AG08396 (cell line): ENCODE measurements at places on chromosomes 13 and 19.
A peak's percentile ranks its signal among the peaks of the same experiment; 100 is the strongest.

GRCh38 chr13:28718196-28718542 is 601 bp downstream of the SLC46A3 start:
- DNase-seq = peak; percentile 6

DNA sequence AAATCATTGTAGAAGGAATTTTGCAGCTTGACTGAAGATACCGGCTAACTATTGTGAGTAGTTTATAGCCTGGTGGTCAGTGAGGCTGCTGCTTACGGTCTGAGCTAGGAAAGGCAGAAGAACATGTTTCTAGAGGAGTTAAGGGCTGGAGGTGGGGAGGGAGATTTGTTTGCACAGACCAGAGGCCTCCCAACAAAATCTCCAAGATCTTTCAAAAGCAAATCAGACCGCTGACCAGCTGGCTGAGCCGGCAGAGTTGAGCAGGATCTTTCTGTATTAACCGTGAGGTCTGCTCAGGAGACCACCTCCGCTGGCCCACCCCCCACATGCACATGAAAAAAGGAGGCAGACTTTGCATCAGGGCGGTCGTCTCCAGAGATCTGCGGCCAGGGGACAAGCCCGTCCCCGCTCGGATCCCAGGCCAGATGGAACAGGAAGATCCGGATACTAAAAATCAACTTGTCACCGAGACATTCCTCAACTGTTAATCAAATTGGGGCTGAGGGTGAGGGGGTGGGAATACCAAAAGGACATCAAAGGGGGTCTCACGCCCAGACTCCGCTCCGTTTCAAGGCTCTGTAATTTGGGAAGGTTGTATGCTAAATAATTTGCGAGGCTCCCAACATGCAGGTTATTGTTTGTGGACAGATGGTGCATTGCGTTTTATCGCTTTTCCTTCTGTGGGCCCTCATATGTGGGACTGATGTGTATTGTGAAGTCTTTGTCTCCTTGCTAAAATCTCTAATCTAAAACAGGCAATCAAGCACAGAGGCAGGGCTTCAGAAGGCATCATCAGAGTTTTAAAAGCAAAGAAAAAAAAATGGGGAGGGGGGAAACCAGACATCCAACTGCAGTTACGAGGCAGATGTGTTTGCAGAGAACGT is 319.0 kb downstream of the ZNF536 start:
- no peak for DNase-seq

GRCh38 chr13:34808649-34809048 is 133.4 kb upstream of the NBEA start:
- no peak for DNase-seq

- DNase-seq = no peak
These were observed 173.3 kb downstream of the COL4A1 start for GRCh38 chr13:110133425-110134235.

DNA sequence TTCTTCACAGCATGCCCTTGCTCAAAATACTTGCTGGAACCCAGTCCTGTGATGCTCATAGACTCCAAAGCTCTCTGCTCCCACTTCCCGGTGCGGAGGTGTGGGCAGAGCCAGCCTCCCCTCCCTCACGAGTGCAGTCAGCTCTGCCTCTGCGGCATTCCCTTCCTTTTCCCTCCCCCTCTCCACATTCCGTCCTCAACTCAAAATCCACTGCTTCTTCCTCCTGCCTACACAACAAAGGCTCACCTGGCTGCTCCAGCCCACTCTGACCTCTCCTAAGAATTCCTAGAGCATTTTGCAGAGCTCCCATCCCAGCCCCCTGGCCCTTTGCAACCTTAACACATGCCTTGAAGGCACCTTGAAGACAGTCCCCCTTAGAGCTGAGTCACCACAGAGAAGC is 527.9 kb downstream of the MYO16 start:
- DNase-seq = no peak

GRCh38 chr13:40694426-40694825 is 28.0 kb upstream of the FOXO1 start:
- no peak for DNase-seq

- DNase-seq = no peak
These were observed 460.8 kb downstream of the KLF5 start for GRCh38 chr13:73519396-73520116.
